Heart left ventricle (tissue), 16 donors: ENCODE measurements at places on chromosomes 13 and 19. TPM values are rescaled to one million over a fixed set of nuclear protein-coding genes. Genes with fewer than 3 reads are reported as not detected.

DNA sequence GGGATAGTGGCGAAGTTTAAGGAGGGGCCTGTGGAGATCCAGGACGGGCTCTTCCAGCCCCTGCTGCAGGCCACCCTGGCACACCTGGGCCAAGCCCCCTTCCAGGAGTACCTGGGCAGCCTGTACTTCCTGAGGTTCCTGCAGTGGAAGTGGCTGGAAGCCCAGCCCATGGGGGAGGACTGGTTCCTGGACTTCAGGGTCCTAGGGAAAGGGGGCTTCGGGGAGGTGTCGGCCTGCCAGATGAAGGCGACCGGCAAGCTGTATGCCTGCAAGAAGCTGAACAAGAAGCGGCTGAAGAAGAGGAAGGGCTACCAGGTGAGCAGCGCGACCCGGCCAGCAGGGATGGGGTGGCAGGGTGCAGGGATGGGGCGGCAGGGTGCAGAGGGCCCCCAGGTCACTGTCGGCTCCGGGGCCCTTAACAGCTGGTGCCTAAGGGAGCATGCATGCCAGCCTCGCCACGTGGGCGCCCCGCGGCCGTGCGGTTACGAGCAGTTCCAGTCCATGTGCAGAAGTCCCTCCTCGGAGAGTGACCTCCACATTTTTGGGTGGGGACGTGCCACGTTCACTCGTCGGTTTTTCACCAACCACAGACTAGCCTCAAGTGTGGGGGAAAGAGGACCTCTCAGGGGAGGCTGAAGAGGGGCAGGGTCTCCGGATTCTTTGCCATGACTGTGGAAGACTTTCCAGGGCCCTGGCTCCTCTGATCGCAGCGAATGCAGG is 912 bp downstream of the GRK1 start:
- DNase-seq: peak; percentile 20

GRCh38 chr19:2808129-2808941 is 11.3 kb upstream of the ZNF554 start:
- DNase-seq: no peak

- DNase-seq: no peak
These were observed 70.8 kb upstream of the PCDH20 start for GRCh38 chr13:61486496-61486895.

- DNase-seq: no peak
These were observed 1325.2 kb upstream of the PRR20A start for GRCh38 chr13:55815458-55816033.

The SH3GL1 gene
- 43.3 TPM for polyA plus RNA-seq

The GNG8 gene
- polyA plus RNA-seq: not detected

The C19orf81 gene
- polyA plus RNA-seq: not detected

The CABP5 gene
- polyA plus RNA-seq: not detected
